ENCODE measurements at places on chromosomes 2 and 18. TPM values are rescaled to one million over a fixed set of nuclear protein-coding genes. Genes with fewer than 3 reads are reported as not detected.

The MYCN gene
- 0.45 TPM for total RNA-seq

The PUM2 gene
- total RNA-seq = 104 TPM

The CHCHD5 gene
- total RNA-seq = 19.0 TPM

The TMEFF2 gene
- total RNA-seq = not detected

The GULP1 gene
- total RNA-seq = 68.8 TPM

The PAX3 gene
- 0.60 TPM for total RNA-seq

The COLEC12 gene
- total RNA-seq = 15.9 TPM

The ST8SIA3 gene
- total RNA-seq = not detected

The NOSTRIN gene
- 46.4 TPM for total RNA-seq

The KCNG2 gene
- total RNA-seq = 0.23 TPM

The HNRNPA3 gene
- total RNA-seq = 149 TPM

The RND3 gene
- 24.9 TPM for total RNA-seq

The CCDC74A gene
- 5.3 TPM for total RNA-seq

The CAPN13 gene
- total RNA-seq = not detected

The SCN2A gene
- 0.81 TPM for total RNA-seq

All from aorta (tissue), 5 donors.